Mucosa of descending colon (tissue), 3 donors: ENCODE measurements at places on chromosomes 5 and 9. TPM values are rescaled to one million over a fixed set of nuclear protein-coding genes. Genes with fewer than 3 reads are reported as not detected.
A peak's percentile ranks its signal among the peaks of the same experiment; 100 is the strongest.

GRCh38 chr9:111163716-111164389 lies 125.6 kb upstream of the LPAR1 start:
- no peak for DNase-seq

- DNase-seq, result no peak
Observed at GRCh38 chr9:37378613-37379004, 43.9 kb upstream of the GRHPR start.

GRCh38 chr5:74556631-74557595 lies 83.6 kb downstream of the ENC1 start:
- DNase-seq, result no peak

Gene ACSL6
- total RNA-seq, result 0.77 TPM

DNA sequence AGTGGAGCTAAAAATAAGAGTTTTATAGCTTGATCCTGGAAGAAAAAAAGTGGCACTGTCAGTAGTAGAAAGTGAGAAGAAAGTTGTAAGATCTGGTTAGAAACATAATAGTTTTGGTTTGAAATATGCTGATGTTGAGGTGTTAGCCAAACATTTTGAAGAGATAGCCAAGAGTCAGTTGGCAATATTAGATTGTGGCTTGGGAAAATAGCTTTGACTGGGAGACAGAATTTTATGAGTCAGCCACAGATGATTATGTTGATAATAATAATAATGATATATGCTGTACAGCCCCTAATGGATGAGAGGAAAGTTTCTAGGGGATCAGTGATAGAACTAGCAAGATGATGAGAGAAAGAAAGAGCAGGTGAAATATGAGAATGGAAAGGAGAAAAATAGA lies 12.4 kb upstream of the CDH18 start:
- no peak for DNase-seq

DNA sequence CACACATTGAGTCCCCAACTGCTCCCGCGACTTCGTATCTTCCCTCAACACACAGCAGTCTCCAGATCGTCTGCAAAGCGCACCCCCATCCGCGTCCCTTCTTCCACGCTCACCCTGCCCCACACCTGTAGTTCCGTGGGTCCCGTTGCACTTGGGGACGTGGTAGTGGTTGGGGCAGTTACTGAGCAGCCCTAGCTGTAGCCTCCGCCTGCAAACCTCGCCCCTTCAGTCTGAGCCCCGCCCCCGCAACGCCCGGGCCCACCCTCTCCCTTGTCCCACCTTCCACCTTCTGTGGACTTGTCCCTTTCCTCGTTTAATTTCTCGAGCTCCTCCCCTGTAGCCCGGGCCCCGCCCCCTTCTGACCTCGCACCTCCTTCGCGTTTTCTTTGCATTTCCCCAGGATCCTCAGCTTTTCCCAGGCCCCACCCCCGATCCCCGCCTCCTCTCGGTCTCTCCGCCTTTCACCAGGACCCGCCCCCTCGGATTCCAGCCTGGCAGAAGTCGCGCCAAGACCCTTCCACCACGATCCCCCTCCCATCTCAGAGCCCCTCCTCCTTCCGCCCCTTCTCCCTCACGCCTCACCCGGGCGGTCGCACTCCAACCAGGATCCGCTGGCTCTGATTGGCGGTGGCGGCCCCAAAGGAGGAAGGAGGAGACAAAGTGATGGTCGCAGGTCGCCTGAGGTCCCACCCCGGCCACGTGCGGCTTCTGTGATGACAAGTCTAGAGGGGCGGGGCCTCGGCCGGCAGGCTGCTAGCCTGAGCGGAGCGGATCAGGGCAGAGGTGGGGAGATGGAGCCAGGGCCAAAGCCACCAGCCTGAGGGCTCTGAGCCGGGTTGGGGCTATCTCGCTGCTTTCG lies at the start of gene ATOSB:
ATOSB (minus strand) TSS at position 183 of the 859 bp plus-strand sequence. CDS start 7,588 bp downstream, outside the sequence.
- DNase-seq, result peak; percentile 99

DNA sequence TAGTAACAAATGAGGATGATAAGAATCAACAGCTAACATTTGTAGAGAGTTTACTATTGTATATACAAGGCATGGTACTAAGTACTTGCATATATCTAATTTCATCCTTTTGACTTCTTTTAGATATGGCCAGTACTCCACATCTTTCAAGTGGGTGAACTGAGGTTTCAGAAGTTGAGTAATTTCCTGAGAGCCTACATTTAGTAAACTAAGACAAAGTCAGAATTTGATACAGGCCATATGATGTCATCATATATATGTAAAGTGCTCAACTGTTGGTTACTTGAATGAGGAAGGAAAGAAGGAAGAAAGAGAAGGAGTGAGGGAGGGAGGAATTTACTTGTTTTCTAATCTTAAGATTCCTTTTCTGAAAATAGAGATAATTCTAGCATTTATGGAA lies 52.8 kb downstream of the GRIA1 start:
- DNase-seq, result no peak

- DNase-seq, result no peak
Observed at GRCh38 chr5:153661897-153662296, 171.4 kb downstream of the GRIA1 start.

DNA sequence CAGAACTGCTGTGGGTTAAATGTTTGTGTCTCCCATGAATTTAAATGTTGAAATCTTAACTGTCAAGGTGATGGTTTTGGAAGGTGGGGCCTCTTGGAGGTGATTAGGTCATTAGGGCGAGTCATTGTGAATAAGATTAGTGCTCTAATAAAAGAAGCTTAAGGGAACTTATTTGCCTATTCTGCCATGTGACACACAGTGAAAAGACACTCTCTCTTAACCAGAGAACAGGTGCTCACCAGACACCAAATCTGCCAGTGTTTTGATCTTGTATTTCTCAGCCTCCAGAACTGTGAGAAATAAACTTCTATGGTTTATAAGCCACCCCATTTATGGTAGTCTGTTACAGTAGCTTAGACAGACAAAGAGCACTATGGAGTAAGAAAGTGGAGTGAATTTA lies 117.9 kb upstream of the SV2C start:
- no peak for DNase-seq

GRCh38 chr9:13088720-13089427 lies 190.6 kb downstream of the MPDZ start:
- peak; percentile 29 for DNase-seq

DNA sequence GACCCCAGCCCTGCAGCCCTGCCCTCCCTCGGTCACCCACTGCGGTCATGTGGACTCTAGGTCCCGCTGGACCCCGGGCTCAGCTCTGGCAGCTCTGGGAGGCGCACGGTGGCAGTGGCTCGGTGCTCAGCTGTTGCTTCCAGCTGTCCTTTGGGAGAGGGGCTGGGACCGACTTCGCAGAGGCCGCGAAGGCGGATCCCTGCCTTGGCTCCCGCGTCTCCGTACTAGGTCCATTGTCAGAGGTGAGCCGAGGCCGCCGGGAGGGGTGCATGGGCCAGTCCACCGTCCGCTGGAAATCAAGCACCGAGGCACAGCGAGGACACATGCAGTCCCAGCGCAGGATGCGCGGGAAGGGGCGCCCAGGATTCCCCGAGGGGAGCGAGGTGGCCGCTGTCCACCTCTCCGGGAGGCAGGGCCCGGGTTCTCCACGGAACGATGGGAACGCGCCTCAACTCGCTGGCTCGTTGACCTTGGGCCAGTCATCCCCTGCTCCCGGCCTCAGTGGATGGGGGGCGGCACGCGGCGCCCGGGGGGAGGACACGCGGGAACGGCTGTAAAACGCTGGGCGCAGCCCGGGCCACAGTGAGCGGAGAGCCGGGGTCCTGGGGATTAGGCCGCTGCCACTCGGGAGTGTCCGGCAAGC lies 732 bp downstream of the GBGT1 start:
- DNase-seq, result no peak

GRCh38 chr9:129398101-129398960 lies 220.3 kb upstream of the IER5L start:
- no peak for DNase-seq

DNA sequence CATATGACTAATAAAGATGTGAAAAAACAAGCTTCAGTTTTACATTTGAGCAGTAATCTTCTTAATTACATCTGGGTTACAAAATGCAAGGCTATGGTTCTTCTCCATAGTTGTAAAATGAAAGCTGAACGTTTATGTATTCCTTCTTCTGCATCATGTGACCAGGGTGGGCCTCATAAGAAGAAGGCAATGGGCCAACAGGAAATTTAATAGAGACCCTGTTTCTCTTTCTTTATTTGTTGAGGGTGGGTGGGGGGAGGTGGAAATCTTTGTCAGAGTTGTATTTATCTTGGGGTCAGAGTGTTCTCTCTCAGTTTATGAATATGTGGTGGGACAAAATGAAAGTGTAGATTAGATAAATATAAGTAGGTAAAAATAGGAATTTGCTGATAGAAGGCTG lies 418.8 kb downstream of the TLE4 start:
- no peak for DNase-seq

Gene ZDHHC11B
- 6.4 TPM for total RNA-seq

Gene SARDH
- 0.23 TPM for total RNA-seq

- no peak for DNase-seq
Observed at GRCh38 chr9:90858457-90858901, 56.9 kb downstream of the SYK start.

Gene GRM6
- not detected for total RNA-seq

Gene SPAG8
- 2.5 TPM for total RNA-seq

Gene BARHL1
- total RNA-seq, result not detected

GRCh38 chr5:134206627-134207160 lies 19.2 kb downstream of the PPP2CA start:
- DNase-seq, result no peak

DNA sequence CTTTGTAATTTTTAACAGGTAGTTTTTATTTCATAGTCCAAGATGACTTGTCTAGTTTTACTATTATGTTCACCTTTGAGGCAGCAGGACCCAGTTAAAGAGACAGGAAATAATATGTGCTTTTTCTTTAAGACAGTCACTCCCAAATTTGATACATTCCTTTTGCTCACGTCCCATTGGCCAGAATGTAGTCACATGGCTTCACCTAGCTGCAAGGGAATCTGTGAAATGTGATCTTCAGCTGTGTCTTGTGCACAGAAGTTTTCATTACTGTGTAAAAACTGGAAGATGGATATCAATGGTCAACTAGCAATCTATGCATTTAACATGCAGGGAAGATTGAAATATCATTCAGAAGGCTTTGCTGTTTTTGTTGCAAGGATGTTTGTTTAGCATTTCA lies 41.1 kb downstream of the XRCC4 start:
- DNase-seq, result no peak

DNA sequence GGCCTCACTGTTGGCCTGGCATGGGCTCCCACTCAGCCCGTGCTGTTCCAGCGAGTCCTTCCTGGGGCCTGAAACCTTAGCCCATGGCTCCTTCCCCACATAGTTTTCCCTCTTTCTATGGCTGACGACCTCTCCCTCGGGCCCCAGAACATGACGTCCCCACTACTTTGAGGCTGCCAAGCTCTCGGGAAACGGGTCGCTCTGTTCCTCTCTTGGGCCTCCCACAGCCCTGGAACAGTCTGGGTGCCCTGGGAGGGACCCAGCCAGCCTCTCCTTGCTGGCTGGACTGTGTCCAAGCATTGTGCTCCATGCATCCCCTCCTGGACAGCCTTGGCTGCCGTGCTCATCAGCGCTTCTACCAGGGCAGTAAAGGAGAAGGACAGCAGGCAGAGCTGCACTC lies 118.3 kb downstream of the SYK start:
- DNase-seq, result no peak

Gene AHRR
- 2.0 TPM for total RNA-seq

- no peak for DNase-seq
Observed at GRCh38 chr5:36496471-36496870, 109.9 kb upstream of the SLC1A3 start.

DNA sequence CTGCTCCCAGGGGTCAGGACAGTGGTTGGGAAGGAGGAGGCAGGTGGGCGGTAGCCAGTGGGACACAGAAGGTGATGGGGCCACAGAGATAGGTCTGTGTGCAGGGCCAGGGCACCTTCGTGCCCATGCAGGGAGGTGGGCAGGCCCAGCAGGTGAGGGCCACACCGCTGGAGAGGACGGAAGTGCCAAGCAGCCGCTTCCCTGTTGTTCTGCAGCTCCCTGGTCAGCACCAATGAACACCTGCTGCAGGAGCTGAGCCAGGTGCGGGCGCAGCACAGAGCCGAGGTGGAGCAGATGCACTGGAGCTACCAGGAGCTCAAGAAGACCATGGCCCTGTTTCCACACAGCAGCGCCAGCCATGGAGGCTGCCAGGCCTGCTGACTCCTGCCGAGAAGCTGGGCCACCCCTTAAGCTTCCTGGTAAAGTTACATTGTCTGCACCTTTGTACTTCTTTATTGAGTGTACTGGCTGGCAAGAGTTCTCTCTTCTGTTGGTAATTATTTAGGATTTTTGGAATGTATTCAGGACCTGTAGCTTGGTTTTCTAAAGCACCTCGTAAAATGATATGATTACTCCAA lies 40.3 kb downstream of the TPPP start:
- no peak for DNase-seq

Gene PTGR1
- 41.5 TPM for total RNA-seq

GRCh38 chr5:30040488-30041118 lies 1152.9 kb upstream of the CDH6 start:
- DNase-seq, result no peak

DNA sequence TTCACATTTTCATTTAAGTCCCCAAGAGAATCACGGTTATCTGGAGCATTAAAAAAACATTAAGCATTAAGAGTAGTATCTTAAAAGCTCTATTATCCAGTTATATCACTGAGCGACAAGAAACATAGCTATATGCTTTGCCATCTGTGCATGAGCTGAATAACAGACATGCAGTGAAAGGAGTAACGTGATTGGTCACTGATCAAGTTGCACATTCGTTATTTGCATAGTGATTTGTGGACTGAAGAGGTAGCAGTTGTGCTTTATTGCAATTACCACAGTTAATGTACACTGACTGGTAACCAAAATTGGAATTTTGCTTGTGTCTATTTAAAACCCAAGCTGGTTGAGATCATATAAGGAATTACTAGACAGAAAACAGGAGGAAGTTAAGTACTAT lies 107.4 kb downstream of the MCTP1 start:
- DNase-seq, result no peak

GRCh38 chr9:108850293-108850897 lies 5.4 kb downstream of the ACTL7B start:
- no peak for DNase-seq

- no peak for DNase-seq
Observed at GRCh38 chr5:91367908-91368648, 15.0 kb downstream of the ARRDC3 start.

Gene GABRB2
- total RNA-seq, result 0.44 TPM

GRCh38 chr5:141330299-141331080 lies at the start of gene PCDHGA1:
Gene PCDHGA1, plus strand, starts transcription at chr5:141330514.
- peak; percentile 35 for DNase-seq

- DNase-seq, result no peak
Observed at GRCh38 chr5:131589510-131590348, 45.3 kb downstream of the RAPGEF6 start.

- DNase-seq, result no peak
Observed at GRCh38 chr5:152259702-152260101, 145.4 kb downstream of the NMUR2 start.

GRCh38 chr9:131516100-131516499 lies 13.4 kb downstream of the POMT1 start:
- DNase-seq, result no peak

Gene CYLC2
- not detected for total RNA-seq
